ENCODE measurements at places on chromosomes 11 and 22. TPM values are rescaled to one million over a fixed set of nuclear protein-coding genes. Genes with fewer than 3 reads are reported as not detected.

Gene EFCAB6
- 0.45 TPM for total RNA-seq

Gene CASP4
- total RNA-seq = 16.4 TPM

Gene SCT
- 0.81 TPM for total RNA-seq

Gene SCGB1A1
- 2.0 TPM for total RNA-seq

Gene TRPC6
- total RNA-seq = not detected

Gene PRRG4
- total RNA-seq = 12.2 TPM

Gene TENM4
- 0.08 TPM for total RNA-seq

Gene NCAM1
- 2.8 TPM for total RNA-seq

Gene IGHMBP2
- total RNA-seq = 14.8 TPM

Gene CCDC15
- total RNA-seq = 0.48 TPM

Gene RIMBP3B
- 0.08 TPM for total RNA-seq

DNA sequence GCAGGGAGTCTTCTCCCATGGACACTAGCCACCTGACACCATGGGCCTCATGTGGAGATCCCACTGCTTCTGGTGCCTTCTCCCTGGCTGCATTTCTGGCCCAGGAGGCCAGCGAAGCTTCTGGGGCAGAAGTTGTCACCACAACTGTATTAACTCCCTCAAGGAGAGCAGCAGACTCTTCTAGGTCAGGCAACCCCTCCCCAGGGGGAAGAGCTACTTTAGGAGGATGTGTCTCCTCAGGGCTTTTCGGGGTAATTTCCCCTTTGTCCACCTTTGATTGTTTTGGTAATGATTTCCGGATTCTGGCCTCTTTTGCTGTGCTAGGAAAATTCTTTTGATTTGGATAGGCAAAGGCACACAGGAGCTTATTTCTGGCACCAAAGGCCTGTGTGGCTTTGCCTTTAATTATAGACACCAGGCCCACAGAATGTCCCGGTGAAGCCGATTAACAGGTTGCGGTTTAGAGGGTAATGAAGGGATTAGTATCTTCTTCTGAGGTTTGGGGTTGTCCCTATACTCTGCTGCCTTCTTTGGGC lies 8.9 kb upstream of the UCP2 start:
- no peak for DNase-seq

DNA sequence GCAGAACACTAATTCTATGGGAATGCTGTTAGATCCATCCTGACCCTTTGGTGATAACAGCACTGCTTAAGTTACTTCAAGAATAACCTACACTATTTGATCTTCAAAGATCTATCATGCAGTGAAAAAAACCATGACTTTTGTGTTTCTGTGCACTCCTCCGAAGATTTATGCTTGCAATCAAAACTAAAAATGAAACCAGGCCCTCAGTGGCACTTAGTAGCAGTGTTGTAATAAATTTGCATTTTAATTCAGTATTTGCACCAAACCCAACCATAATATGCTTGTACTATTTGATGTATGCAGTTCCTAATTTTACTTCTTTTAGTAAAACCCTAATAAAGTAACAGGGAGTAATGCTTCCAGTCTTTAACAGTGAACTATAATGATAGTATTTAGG lies 130.7 kb downstream of the SOX6 start:
- no peak for DNase-seq

DNA sequence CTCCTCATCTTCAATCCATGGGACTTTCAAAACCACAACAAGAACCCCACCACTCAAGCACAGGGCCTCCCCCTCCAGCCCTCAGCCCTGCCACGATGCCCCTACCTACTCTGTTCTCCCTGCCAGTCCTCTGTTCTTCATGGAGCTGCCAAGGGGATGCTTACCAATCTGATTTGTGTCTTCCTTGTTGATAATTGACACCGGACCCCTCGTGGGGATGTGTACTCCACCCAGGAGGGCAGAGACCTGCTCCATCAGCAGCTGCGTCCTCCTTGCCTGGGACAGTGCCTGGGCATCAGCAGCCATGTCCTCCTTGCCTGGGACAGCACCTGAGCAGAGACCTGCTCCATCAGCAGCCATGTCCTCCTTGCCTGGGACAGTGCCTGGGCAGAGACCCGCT lies 1489.2 kb downstream of the TBC1D22A start:
- no peak for DNase-seq

- no peak for DNase-seq
These were observed 106.0 kb downstream of the ADAMTS15 start for GRCh38 chr11:130554241-130555055.

- no peak for DNase-seq
These were observed 1.5 kb downstream of the MIAT start for GRCh38 chr22:26658671-26659478.

GRCh38 chr11:102309621-102310541 lies 7.4 kb upstream of the BIRC3 start:
- DNase-seq = no peak

GRCh38 chr11:45765836-45766235 lies 39.1 kb upstream of the SLC35C1 start:
- DNase-seq = no peak

DNA sequence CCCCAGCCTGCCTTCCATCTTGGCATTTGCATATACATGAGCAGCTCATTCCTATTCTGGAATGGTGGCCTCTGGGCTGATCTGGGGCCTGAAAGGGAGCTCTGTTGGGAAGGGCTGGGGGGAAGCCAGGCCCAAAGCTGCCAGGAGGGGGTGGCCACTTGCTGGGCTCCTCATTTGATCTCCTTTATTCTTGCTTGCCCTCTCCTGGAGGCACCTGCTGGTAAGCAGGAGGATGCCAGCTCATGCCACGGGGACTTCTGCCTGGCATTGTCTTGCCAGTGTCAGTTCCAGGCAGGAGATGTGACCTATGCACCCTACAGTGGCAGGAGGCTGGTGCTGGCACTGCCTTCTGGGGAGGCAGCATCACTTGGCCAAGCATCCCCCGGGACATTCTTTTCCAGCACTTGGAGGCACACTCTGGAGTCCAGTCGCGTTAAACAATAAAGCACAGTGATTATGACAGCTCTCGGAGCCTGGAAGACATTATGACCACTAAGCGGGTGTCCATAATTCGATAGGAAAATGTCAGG lies 128.3 kb downstream of the NTM start:
- no peak for DNase-seq

GRCh38 chr22:25841775-25842174 lies 99.8 kb downstream of the MYO18B start:
- no peak for DNase-seq

- DNase-seq = peak; percentile 79
These were observed at the start of gene RHOG for GRCh38 chr11:3840870-3841425. RHOG (minus strand) TSS chr11:3840959; CDS start chr11:3828138, 12,821 bp downstream.

DNA sequence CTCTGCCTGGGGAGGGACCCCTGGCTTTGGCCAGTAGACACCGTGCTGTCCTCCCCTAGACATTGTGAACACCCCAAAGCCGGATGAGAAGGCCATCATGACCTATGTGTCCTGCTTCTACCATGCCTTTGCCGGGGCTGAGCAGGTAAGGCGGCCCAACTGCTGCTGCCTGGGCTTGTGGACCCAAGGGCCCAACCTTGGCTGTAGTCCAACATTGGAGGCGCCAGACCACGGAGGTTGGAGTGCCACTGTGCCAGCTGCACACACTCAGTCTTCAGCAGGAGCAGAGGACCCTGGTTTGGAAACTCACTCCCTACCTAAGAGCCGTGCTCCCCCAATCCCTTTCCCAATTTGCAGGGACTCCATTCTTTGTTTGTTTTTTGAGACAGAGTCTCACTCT lies 9.4 kb downstream of the ACTN3 start:
- no peak for DNase-seq

- DNase-seq = no peak
These were observed 9.5 kb upstream of the UPB1 start for GRCh38 chr22:24485608-24486007.

- no peak for DNase-seq
These were observed 16.1 kb upstream of the TMPRSS5 start for GRCh38 chr11:113722221-113722620.

DNA sequence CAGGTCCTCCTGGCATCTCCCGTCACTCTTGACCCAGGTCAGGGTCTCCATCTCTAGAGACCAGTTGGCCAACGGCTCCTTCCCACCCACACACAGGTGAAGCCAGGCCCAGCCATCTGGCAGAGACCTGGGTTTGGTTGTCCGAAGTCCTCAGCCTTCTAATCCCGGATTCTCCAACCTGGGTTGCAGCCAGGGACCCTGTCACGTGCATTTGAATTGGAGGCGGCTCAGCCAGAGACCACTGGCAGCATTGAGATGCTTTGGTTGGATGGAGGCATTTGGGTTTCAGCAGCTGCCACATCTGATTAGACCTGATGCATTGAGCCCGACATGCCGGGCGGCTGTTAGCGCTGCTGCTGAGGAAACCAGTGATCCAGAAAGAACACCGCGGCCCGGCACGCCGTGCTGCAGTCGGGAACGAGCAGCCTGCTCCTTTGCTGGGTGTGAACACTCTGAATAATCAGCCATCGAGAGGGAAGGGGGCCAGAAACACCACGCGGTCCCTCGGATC lies 163.2 kb downstream of the BRD1 start:
- no peak for DNase-seq

GRCh38 chr11:40226654-40227053 lies 1232.8 kb downstream of the LRRC4C start:
- DNase-seq = no peak

GRCh38 chr11:115848080-115848479 lies 343.9 kb upstream of the CADM1 start:
- DNase-seq = no peak

DNA sequence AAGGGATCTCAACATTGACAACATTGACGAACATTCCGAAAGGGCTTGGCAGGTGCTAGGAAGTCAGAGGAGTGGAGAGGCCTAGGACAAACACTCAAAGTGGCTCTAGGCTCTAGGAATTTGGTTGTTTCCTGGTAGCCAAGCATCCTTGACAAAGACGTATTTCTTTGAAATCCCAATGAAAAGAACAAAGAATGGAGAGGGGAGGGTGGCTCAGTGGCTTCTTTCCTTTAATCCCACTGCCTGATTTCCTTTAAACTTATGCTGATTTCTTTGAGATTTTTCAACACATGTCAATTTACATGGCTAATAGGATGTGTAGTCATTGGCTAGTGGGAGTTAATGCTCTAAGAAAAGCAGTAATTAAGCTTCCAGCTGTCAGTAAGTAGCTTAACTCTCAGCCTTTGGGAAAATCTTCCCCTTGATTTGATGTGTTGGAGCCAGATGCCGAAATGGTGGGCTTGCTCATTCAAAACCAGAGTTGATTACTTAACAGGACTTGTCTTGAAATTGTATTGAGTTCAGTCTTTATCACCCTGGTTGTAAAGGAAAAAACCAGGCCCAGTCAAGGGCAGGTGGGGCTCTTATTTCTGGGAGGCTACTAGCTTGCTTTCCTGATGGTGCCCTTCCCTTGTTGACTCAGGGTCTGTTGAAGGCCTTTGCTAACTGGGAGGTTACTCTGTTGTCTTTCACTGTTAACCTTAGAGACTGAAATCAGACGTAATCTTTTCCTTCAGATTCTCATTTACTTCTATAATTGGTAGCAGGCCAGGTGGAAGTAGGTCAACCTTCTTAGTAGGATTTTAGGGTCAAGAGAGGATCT lies 44.6 kb upstream of the SORL1-AS1 start:
- no peak for DNase-seq

- no peak for DNase-seq
These were observed 30.7 kb downstream of the SVIP start for GRCh38 chr11:22798901-22799300.

GRCh38 chr22:19178065-19178656 lies 375 bp downstream of the SLC25A1 start:
- DNase-seq = no peak

- no peak for DNase-seq
These were observed 269.4 kb downstream of the TTC28 start for GRCh38 chr22:28410050-28410816.

DNA sequence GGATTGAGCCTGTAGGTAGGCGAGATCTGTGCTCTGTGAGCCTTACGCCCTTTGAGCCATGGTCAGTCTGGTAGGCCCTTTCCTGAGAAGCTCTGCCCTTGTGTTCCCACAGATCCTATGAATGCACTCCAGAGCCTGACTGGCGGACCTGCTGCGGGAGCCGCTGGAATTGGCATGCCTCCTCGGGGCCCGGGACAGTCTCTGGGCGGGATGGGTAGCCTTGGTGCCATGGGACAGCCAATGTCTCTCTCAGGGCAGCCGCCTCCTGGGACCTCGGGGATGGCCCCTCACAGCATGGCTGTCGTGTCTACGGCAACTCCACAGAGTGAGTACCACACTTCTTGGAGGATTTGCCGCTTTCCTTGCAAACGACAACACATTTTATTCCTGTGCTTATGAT lies 47.4 kb downstream of the MED15 start:
- DNase-seq = no peak

GRCh38 chr11:114087025-114087424 lies 27.5 kb downstream of the ZBTB16 start:
- peak; percentile 42 for DNase-seq

- DNase-seq = no peak
These were observed 26.3 kb upstream of the TH start for GRCh38 chr11:2197771-2198520.

- no peak for DNase-seq
These were observed 12.7 kb downstream of the BLID start for GRCh38 chr11:122103321-122103720.
